ENCODE measurements at places on chromosomes 11 and 22.

GRCh38 chr11:10488121-10488933, 33.3 kb downstream of the AMPD3 start:
- peak; percentile 70 for DNase-seq

GRCh38 chr11:94747146-94747545, 21.0 kb upstream of the AMOTL1 start:
- no peak for DNase-seq

DNA sequence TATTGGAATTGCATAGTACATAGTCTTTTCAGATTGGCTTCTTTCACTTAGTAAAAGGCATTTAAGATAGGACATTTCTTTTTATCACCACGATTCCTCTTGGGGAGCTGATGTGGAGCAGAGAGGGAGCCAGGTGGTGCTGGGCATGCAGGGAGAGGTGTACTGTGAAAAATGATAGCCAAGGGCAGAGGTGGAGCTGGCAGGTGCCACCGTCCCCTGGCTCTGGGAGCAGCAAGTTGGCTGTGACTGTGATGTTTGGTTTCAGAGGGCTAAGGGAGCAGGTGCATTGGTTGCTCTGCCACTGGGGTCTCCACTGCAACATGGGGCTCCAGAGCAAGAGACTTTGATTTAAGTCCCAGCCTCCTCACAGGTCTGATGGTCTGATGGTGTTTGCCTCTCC, 16.5 kb downstream of the SGSM1 start:
- no peak for DNase-seq

DNA sequence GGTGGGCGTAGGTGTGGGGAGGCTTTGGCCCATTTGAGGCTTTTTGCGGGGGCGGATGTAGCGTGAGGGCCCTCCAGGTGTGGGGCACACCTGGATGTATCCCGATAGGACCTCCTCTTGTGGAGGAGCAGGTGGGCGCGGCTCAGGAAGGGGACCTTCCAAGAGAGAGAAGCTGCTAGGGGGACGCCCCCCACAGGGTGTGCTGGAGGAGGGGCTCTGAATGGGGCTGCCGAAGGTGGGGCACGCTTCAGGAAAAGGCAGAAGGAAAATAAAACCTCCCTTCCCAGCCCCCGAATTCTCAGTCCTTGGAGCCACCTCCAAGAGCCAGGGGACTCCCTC, 621 bp downstream of the SGSM1 start:
- DNase-seq, result no peak

DNA sequence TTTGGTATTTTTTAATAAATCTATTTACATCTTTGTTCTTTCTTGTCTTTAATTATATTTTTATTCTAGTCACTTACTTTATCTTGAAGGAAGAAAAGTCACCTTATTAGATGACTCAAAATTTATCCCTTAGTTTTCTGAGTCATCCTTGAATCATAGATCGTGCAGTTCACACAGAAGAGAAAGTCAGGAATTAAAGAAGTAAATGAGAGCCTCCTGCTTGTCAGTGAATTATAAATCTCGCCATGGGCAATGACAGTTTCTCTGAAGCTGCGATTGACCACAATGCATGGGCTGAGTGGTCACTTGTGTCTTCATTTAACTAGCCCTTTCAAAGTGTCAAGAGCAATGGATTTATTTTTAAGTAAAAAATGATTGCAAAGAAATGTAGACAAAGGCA, 91.2 kb downstream of the LUZP2 start:
- DNase-seq, result no peak

GRCh38 chr22:37240941-37241320, 3.1 kb downstream of the RAC2 start:
- DNase-seq, result peak; percentile 36

DNA sequence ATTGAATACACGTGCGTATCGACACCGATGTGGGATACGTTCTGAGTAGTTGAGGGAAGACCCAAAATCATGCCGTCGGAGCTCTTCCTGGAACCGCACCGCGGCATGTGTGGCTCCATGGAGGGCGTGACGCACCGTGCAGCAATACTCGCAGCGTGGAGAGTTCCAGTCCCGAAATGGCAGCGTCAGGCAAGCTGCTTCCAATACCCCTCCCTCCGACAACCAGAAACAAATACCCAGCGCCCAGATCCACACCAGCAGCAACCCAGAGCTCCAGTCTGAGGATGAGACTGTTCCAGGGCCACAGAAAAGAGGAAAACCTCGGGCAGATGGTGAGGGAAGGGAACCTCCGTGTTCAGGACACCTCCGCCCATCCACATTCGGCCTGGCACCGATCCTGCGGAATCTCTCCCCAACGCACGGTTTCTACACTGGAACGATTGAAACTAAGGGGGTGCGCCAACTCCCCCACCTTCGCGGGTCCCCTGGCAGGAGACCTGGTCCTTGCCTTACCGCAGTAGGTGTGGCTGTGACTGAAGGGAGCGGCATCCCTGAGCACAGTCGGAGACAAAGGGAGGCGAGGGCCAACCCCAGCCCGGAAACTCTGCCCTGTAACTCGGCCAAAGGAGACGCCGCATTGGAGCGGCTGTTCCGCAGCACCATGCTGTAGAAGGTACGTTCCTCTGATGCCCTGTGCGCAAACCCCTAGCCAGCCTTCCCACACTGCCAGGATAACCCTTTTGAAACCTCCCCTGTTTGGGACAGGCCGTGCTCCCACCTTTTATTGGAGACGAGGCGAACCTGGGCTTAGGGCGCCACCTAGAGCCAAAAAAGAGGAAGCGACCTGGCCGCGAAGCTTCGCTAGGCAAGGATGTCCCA, 28.2 kb downstream of the DBX1 start:
- DNase-seq, result peak; percentile 67

- DNase-seq, result peak; percentile 70
Observed at GRCh38 chr11:64787526-64788320, 9.4 kb upstream of the SF1 start.

DNA sequence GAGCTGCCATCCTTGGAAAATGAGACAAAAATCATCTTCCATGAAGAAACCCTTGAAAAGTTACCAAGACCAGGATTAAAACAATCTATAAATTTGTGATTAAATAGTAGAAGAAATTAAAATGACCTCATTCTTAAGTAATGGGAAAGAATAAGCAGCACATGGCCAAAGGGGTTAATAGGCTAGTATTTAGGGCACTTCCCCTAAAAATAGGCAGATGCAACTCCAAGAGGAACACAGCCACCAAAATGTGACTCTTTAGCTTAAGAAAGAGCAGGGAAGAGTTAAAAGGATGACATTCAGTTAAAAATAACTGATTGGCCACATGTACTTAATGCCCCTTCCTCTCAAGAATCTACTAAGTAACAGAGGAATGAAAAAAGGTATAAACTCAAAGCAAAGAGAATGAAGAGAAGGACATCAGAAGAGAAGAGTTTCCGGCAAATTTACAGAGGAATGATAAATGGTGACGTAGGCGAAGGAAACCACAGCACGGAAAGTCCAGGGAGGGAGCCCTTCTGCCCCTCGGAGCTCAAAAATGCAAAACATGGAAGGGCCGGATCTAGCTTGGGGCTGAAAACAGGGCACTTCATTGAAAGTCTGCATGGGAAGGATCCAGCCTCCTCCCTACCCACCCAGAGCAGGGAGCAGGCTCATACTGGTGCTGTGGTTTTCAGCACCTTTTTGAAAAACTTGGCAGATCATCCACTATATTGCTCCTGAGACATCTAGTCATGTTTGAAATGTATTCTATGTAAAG, 17.8 kb downstream of the SCUBE2 start:
- DNase-seq, result no peak

DNA sequence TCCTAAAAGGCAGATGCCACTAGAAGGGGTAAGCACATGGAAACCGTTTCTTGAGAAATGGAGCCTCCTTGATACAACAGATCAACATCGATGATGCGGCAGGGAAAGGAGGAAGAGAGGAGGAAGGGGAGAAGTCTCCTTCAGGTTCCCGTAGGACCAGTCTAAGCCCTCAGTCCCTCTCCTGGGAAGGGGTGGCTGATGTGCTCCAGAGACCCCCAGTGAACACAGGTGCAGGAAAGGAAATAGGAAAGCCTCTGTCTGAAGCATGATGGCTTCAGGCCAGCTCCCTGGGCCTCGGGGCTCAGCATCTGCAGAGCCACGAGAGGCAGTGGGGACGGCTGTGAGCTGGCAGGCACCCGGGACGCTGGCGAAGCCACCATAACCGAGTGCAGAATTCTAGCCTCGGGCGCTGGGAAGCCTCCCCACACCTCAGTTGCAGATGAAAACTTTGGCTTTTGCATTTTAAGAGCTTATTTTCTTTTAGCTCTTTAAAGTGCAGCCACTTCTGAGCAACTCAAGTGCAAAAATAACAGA, 1.8 kb downstream of the SPATA19 start:
- DNase-seq, result no peak

- DNase-seq, result no peak
Observed at GRCh38 chr11:123454060-123454651, 24.1 kb downstream of the GRAMD1B start.

DNA sequence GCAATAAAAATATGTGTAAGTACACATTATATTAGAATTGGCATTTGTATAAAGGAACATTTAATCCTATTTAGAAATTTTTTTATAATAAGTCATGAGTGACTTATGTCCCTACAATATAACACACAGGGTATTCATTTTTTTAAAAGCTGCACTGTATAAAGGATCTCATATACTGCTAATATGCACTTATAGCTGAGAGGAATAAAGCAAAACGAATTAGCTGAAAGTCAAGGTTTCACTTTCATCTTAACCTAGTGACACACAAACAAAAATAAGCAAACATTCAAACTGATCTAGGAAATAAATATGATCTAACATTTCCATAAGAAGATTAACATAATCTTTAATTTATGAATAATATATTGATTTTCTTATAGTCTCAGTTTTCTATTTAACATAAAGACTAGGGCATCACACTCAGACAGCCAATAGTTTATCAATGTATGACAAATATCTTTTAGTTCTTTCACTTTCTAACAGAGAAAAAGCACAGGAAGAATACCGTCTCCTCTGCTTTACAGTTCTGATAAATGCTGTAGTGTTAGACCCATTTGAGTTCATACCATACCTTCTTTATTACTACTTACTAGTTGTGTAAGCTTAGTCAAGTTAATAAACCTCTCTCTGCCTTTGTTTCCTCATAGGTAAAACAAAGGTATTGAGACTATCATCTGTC, 42.9 kb downstream of the DCDC1 start:
- DNase-seq, result no peak

GRCh38 chr22:11042116-11042515, 4485.9 kb upstream of the OR11H1 start:
- no peak for DNase-seq

GRCh38 chr11:65547446-65548125, 10.6 kb downstream of the LTBP3 start:
- DNase-seq, result no peak

- DNase-seq, result peak; percentile 52
Observed at GRCh38 chr11:2934021-2934550, 4.9 kb upstream of the PHLDA2 start.

DNA sequence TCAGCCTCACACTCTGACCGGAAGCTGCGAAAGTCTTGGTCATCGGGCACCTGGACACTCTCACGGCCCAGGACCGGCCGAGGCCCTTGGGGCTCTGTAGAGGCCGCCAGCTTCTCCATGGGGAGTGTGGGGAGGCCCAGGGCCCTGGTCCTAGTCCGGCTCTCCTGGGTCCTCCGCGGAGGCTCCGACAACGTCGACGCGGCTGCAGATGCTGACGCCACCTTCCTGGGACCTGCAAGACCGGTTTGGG, 12.9 kb downstream of the STARD10 start:
- no peak for DNase-seq

DNA sequence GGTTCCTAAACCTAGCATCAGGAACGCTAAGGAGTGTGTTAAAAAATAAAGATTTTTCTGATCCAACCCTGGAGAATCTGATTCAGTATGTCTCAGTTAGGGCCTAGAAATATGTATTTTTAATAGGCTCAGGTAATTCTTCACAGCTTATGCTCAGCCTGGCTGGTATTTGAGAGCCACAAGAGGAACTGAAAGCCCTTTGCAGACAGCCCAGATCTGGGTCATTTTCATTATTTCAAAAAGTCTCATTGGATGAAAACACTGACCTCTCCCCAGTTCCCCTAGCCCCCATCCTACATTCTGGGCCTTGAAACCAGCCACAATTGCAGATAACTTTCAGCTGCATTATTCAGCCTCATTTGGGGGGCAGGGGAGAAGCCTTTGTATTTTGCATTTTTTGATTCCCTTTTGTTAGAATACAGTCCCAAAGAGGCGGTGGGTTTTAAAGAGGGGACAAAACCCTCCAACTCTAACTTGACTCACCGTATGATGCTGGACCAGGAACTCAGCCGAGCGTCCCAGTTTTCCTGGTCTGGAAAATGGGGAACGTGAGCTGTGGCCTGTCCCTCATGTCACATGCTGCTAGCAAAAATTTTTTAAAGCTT, 66.0 kb upstream of the LARGE1 start:
- no peak for DNase-seq

DNA sequence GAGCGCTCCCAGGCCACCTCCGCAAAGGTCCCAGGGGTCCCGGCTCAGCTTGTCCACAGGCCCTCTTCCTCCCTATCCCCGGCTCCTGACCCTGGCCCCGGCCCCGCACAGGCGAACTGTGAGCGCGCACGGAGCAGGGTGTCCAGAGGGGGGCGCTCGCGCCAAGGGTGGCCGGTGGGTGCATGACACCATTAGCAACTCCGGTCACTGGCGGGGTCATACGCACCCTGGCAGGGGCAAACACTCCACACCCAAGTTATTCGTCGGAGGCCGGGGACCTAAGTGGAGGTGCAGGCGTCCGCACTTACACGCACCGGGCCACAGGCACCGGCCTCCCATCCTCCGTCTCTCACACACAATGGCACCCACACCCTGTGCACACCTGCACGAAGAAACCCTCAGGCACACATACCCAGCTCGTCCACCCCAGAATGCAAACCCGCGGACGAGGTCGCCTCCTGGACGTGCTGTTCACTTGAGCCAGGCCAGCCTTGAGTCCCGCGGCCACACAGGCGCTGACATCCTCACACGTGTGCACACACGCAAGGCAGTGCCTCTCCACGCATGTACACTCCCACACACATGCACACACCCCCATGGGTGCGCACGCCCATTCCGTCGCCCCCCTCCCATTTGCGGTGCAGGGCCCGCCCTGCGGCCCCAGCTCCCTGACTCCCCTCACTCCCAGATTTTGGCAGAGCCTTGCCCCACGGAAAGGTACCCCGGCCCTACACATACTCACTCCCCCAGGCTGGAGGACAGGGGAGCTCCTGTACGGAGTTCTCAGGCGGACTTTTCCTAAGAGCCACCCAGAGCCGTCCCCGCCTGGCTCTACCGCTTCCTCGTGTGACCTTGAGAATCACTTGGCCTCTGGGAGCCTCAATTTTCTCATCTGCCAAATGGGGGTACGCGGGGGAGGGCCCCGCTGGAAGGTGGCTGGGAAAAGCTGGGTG, at the start of gene RASGRP2:
Gene RASGRP2 (minus strand): TSS at position 552 of the 953 bp plus-strand sequence. CDS start 1,276 bp downstream, outside the sequence.
- peak; percentile 90 for DNase-seq

GRCh38 chr11:20707876-20708275, 38.5 kb downstream of the NELL1 start:
- DNase-seq, result no peak

GRCh38 chr11:363948-364761, 5.1 kb upstream of the B4GALNT4 start:
- DNase-seq, result no peak
